Activated CD4-positive, alpha-beta T cell treated with anti-CD3 and anti-CD28 coated beads for 48 hours (primary cell): ENCODE measurements at places on chromosomes 1 and 21.

GRCh38 chr1:34050709-34051485 lies 114.1 kb downstream of the CSMD2 start:
- no peak for DNase-seq

DNA sequence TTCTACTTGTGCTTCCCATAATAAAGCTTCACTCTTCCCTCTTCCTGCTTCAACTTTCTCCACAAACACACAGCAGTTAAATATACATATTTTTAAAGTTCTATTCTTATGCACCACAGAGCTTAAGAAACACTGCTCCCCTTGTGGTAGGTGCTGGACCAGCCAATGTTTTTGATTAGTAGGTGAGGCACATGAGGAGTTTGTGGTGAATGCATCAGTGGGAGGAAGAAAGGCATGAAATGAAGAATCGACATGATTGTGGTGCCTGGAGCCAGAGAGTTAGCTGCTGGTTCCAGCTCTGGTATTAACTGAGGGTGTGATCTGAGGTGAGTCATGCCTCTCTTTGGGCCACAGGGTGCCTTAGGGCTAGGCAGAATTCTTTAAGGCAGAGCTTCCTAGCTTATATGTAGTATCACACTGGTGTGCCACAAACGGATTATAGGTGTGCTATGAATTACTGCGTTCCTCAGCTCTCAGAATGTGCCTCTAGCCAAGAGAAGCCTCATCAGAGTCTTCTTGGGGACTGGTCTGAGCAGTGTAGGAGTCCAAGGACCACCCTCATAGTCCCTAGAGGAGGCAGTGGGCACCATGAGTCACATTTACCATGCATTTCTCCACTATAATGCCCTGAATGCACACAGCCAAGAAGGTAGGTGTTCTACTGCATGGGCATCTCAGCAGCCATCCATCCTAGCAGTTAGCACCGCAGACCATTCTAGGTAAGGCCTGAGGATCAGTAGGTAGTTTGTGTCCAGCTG lies 97.4 kb upstream of the SGIP1 start:
- DNase-seq = peak; percentile 74

GRCh38 chr1:202072211-202072765 lies 50.4 kb upstream of the GPR37L1 start:
- no peak for DNase-seq

DNA sequence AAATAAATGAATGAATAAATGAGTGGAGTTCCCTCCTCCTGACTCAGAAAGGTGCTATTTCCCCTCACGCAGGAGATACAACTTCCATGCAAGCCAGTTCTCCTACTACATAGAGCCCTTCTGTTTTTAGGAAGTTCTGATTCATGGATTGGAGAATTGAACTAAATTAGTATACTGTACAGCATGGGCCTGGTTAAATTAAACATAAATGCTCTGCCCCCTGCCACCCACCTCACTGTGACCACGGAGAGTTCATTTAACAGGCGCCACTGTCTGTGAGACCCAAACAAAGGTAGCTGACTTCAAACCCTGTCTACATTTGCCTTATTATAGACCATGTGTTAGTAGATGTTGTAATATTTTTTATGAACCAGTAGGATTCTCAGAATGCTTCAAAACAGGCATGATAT lies 9.1 kb upstream of the IRF2BP2 start:
- DNase-seq = no peak

- DNase-seq = peak; percentile 68
Measured at GRCh38 chr1:2046174-2046917, 3.9 kb upstream of the PRKCZ start.
